SK-N-MC (cell line): ENCODE measurements at places on chromosomes 1 and 21.
A peak's percentile ranks its signal among the peaks of the same experiment; 100 is the strongest.

GRCh38 chr21:34704119-34704518 is 35.3 kb downstream of the CLIC6 start:
- peak; percentile 76 for DNase-seq

GRCh38 chr1:180793451-180793850 is 119.2 kb upstream of the KIAA1614 start:
- no peak for DNase-seq

- no peak for DNase-seq
Measured at GRCh38 chr1:166490437-166490991, 323.7 kb upstream of the FAM78B start.

DNA sequence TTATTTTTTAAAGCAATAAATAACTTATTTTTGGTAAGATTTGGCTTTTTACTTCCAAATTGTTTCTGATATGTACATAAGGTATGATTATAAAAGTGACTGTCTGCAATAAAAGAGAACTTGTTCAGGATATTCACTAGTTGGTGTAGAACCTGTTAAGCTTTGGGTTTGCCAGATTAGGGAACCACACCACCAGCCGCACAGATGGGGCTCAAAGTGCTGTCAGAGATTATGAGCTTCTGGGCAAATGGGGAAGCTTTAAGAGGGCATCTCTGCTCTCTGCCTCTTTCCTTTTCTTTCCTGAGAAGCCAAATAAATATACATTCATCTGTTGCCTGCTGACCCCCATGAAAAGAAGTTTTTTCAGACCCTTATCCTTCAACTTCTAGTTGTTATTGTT is 25.4 kb downstream of the IVNS1ABP start:
- no peak for DNase-seq

GRCh38 chr21:38957575-38958322 is 152.0 kb downstream of the ETS2 start:
- DNase-seq, result no peak

- no peak for DNase-seq
Measured at GRCh38 chr1:61353797-61354406, 271.5 kb downstream of the NFIA start.

GRCh38 chr1:167115655-167116054 is 21.8 kb downstream of the STYXL2 start:
- DNase-seq, result no peak

DNA sequence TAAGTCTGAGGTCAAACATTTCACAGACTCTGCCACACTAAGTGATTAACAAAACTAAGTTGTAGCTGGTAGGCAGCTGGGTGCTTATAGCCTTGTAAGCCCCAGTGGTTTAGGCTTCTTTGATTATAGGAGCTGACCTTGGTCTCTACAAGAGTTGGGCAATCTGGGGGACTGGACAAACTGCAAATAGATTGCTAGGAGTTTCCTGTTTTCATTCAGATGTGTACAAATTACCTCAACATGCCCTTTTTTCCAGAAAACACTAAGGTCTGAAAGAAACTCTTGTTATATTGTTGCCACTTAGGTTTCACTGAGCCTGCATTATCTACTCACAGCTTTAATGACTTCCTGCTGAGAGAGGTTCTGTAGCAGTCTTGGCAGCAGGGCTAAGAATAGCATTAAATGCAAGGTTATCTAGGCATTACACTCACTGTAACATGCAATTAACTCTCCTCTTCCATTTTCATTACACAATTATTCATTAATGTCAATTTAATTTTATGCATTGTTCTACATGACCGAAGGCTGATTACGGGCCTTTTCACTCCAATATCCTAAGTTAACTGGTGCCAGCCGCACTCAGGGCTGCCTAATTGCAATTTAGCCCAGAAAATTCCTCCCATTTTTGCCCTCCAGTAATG is 314.0 kb downstream of the LMO4 start:
- peak; percentile 42 for DNase-seq

DNA sequence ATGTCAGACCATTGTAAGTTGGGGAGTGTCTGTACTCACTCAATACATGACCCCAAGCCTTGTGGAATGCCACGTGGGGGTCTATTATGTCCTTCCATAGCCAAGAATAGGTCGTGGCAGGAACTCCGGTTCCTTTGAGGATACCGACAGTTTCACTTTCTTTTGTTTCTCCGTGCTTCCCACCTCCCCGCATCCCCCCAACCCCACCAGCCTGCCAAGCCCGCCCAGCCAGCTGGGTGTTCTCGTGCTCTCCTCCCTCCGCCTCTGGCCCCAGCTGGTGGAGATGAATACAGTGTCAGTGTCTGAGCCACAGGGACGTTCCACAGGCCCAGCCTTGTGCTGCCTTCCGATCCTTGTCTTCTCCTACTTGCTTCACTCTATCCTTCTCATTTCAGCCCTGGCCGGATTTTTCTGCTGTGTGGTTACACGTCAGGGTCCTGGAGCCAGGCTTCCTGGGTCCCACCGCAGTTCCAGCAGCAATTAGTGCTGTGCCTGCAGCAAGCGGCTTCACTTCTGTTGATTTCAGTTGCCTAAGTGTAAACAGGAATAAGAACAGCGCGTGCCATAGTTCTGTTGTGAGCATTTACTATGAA is 4.1 kb upstream of the AGTRAP start:
- no peak for DNase-seq

DNA sequence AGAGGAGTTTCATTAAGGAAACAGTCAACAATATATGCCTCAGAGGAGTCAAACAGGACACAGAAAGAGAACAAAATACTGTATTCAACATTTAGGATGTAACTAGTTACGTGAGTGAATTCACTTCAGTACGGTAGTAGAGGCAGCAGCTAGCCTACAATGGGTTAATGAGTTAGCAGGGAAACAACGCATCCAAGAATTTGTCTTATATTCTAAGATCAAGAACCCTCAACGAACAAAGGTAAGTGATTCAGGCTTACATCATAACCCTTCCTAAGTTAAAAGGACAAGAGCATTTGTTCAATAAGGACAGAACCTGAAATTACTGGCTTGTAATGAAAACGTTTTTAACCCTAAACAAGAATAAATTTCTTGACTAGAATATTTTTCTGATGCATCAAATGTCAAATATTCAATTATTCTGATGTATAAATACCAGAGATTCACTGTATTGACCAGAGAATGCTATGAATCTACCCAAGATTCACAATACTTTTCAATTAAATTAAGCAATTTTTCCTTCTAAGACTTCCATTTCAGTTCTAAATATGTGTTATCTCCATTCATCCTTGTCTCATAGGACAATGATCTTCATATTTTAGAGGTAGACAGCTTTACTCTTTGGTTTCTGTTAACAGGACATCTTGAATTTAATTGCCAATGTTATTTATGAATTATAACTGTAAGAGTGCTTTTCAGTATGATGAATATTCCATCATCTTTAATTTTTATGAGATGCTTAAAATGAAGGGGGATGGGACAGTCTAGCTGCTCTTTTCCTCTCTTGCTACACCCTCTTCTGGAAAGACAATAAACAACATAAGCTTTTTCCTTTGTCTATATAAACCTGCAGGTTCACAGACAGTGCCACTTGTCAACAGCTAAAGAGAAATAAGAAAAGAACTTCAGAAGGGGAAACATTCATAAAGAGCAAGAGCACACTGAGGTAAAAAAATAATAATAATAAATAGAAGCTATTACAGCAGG is 209.5 kb downstream of the SMYD3 start:
- no peak for DNase-seq

- DNase-seq, result no peak
Measured at GRCh38 chr21:44498280-44499210, 41.5 kb downstream of the KRTAP10-1 start.
